ENCODE measurements at places on chromosomes 2 and 18. TPM values are rescaled to one million over a fixed set of nuclear protein-coding genes. Genes with fewer than 3 reads are reported as not detected.

The SLC9A2 gene
- total RNA-seq, result not detected

- H3K36me3 ChIP-seq, result no peaks in the 10 kb centered on the region
- H3K27me3 ChIP-seq, result no peaks in the 10 kb centered on the region
- no peaks in the 10 kb centered on the region for H3K4me1 ChIP-seq
- no peak overlapping the region for H3K4me3 ChIP-seq
- no peak overlapping the region for H3K27ac ChIP-seq
These were observed 1166.3 kb upstream of the ACVR2A start for GRCh38 chr2:146678516-146678915.

The FBXO41 gene
- 0.83 TPM for total RNA-seq

DNA sequence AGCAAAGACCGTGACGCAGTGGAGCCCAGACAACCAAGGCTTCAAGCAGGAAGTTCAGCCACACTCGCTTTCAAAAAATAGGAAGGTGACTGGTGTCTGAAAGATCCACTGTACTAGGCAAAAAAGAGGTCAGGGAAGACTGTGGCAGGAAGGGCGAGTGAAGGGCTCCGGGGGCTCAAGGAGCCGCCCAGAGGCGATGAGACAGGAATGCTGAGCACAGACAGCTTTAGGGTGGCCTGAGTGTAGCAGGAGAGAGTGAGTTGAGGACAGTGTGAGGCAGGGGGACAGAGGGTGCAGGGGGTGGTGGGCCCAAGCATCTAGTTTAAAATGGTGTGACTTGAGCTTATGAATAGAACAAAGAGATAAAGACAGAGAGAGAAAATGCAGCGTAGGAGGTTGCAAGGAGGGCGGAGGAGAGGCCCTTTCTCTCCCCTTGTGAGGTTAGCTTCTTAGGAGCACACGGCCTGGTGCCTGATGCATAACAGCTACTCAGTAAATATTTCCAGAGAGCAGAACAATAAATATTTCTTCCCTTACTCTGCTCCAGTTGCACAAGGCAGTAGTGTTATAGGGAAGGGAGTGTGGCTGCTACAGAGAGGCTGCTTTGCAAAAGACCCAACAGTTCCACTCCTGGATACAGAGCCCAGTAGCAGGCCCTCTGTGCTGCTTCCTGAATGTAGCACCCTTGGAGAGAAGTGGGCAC, 789.7 kb upstream of the RAB6C start:
- H3K27me3 ChIP-seq, result no peaks in the 10 kb centered on the region
- no peak for DNase-seq
- no peak overlapping the region for H3K27ac ChIP-seq

DNA sequence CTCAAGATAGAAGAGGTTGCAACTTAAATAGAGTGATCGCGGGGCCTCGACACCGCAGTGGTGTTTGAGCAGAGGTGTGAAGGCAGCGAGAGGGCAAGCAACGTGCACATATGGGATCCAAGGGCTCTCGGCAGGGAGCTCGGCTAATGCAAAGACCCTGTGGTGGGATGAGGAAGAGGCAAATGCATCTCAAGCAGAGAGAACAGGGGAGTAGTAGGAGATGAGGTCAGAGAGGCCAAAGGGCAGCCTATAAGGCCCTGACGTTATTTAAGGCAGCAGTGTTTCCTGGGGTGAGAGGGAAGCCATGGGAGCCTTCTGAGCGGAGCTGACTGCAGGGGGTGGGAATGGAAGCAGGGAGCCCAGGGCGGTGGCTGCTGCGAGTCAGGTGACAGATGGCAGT, 74.5 kb downstream of the MRPS9 start:
- H3K36me3 ChIP-seq, result no peaks in the 10 kb centered on the region
- H3K27ac ChIP-seq, result no peak overlapping the region
- peaks cover 3% of the 10 kb centered on the region for H3K27me3 ChIP-seq
- no peaks in the 10 kb centered on the region for H3K4me1 ChIP-seq
- no peak for DNase-seq

The ERCC3 gene
- total RNA-seq, result 40.0 TPM

DNA sequence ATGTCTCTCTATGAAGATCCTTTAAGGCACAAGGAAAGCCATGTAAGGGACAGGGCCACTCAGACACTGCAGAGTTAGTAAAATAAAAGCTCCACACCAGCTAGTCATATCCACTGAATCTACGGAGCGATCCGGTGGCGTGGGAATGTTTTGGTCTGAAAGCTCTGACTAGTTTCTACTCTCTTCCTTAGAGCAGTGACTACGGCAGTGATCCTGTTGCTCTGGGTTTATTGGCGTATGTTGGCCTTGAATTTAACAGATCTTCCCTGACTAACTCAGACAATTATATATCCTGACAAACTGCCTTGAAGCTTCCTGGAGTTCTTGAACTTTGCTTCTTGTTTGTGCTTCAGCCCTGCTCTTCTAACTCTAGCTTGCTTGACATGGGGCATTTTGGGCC, 115.3 kb upstream of the FZD5 start:
- H3K4me1 ChIP-seq, result no peaks in the 10 kb centered on the region
- no peak for DNase-seq
- no peak overlapping the region for H3K27ac ChIP-seq
- H3K36me3 ChIP-seq, result no peaks in the 10 kb centered on the region
- H3K27me3 ChIP-seq, result no peaks in the 10 kb centered on the region
